ENCODE measurements at places on chromosomes 11 and 22. TPM values are rescaled to one million over a fixed set of nuclear protein-coding genes. Genes with fewer than 3 reads are reported as not detected.

GPR152 gene
- not detected for total RNA-seq

CCDC116 gene
- total RNA-seq, result 0.17 TPM

PRR5L gene
- total RNA-seq, result 2.8 TPM

SLC16A8 gene
- total RNA-seq, result under 0.01 TPM

TIMM10 gene
- 41.6 TPM for total RNA-seq

P2RY2 gene
- under 0.01 TPM for total RNA-seq

SLC37A4 gene
- 10.0 TPM for total RNA-seq

C22orf42 gene
- not detected for total RNA-seq

OSBPL5 gene
- 49.0 TPM for total RNA-seq

YPEL1 gene
- total RNA-seq, result 2.3 TPM

SLC5A1 gene
- not detected for total RNA-seq

PKDREJ gene
- total RNA-seq, result under 0.01 TPM

TMEM45B gene
- not detected for total RNA-seq

NAALAD2 gene
- 0.77 TPM for total RNA-seq

FJX1 gene
- total RNA-seq, result 8.7 TPM

CTTN gene
- total RNA-seq, result 428 TPM

ZP1 gene
- total RNA-seq, result under 0.01 TPM

IGSF9B gene
- 0.26 TPM for total RNA-seq

ANGPTL5 gene
- 0.77 TPM for total RNA-seq

CARNS1 gene
- total RNA-seq, result under 0.01 TPM

SCARF2 gene
- total RNA-seq, result 12.8 TPM

SLC6A5 gene
- total RNA-seq, result not detected

MS4A6A gene
- total RNA-seq, result not detected

OR4C6 gene
- total RNA-seq, result not detected

POU2AF2 gene
- not detected for total RNA-seq

CECR2 gene
- under 0.01 TPM for total RNA-seq

DEPDC7 gene
- total RNA-seq, result 5.6 TPM

GPR83 gene
- not detected for total RNA-seq

TIMP3 gene
- 145 TPM for total RNA-seq

CCDC85B gene
- 118 TPM for total RNA-seq

TRIM49 gene
- total RNA-seq, result not detected

AMPD3 gene
- total RNA-seq, result 24.9 TPM

PHF21B gene
- total RNA-seq, result 0.17 TPM

F2 gene
- total RNA-seq, result not detected

LRRC56 gene
- 1.3 TPM for total RNA-seq

NOX4 gene
- 0.51 TPM for total RNA-seq

BIRC3 gene
- 3.3 TPM for total RNA-seq

CTSW gene
- not detected for total RNA-seq

TIGD3 gene
- total RNA-seq, result 0.17 TPM

RTN4R gene
- total RNA-seq, result 0.26 TPM

JAM3 gene
- 85.7 TPM for total RNA-seq

FGF19 gene
- total RNA-seq, result not detected

CCDC73 gene
- total RNA-seq, result under 0.01 TPM

RSF1 gene
- 38.1 TPM for total RNA-seq

CARD10 gene
- 1.3 TPM for total RNA-seq

PATE2 gene
- not detected for total RNA-seq

HORMAD2 gene
- total RNA-seq, result not detected

NNMT gene
- total RNA-seq, result 639 TPM

OR10D3 gene
- not detected for total RNA-seq

UBQLNL gene
- total RNA-seq, result under 0.01 TPM

KCNK4 gene
- total RNA-seq, result not detected

IGLL1 gene
- not detected for total RNA-seq

TRIM21 gene
- total RNA-seq, result 28.4 TPM

GGTLC3 gene
- not detected for total RNA-seq
